Breast epithelium (tissue), 4 donors: ENCODE measurements at places on chromosomes 1 and 21. TPM values are rescaled to one million over a fixed set of nuclear protein-coding genes. Genes with fewer than 3 reads are reported as not detected.

GPR3 gene
- total RNA-seq = 0.16 TPM

LMX1A gene
- total RNA-seq = not detected

DNA sequence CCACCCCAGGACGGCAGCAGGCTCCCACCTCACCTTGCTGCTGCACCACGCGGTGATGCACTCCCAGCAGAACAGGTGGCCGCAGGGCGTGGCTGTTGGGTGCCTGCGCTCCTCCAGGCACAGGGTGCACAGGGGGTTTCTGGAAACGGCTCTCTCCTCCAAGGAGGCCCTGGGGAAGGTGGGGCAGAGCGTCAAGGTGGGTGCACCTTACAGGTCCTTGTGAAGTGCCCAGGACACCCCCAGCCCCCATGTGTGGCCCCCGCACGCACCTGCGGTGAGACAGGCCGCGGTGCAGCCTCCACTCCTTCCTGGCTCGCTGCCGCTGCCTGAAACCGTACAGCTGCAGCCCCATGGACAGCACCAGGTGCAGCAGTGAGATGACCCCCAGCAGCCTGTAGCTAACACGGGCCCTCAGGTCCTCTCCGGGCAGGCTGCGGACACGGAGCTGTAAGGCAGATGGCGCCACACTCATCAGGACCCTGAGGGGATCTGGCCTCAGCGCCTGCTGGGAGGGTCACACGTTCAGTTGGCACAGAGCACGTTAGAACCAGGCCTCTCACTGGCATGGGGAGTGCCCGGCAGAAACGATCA lies 5.8 kb downstream of the PEX10 start:
- peaks cover 2% of the 10 kb centered on the region for H3K4me1 ChIP-seq
- H3K27me3 ChIP-seq = no peaks in the 10 kb centered on the region
- no peak overlapping the region for H3K4me3 ChIP-seq
- no peak for DNase-seq
- peaks cover 15% of the 10 kb centered on the region for H3K36me3 ChIP-seq
- H3K27ac ChIP-seq = no peak overlapping the region

DNA sequence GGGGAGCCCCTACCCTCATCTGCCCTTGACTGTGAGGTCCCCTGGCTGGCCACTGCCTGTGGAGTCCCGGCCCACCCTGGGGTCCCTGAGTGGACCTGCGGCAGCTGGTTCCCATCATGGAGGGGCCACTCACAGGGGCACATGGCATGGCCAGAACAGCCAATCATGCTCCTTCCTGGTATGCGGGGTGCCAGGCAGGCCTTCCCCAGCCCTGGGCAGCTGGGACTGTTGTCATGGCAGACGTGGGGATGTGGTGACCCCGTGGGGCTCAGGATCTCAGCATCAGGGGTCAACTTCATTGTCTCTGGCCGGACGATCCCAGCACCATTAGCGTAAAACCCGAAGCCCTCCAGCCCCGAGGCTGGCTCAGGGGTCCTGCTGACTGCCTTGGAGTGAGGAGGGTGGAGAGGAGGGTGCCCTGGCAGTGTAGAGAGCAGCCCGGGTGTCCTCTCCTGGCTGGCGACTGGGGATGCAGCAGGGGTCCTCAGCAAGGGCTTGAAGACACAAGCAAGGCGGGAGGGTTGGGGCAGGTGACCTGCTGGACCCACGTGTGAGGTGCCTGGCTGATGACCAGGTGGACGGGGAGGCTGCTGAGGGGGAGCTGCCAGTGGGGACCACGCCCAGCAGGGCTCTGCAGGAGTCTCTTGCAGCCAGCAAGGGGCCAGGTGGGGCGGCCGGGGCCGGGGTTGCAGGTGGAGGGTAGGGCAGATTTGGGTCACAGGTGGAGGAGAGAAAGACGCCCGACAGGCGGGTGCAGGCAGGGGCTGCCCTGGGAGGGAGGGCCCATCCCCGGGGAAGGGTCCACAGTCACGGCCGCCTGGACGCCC lies 45.1 kb downstream of the TRIM11 start:
- no peaks in the 10 kb centered on the region for H3K36me3 ChIP-seq
- no peak for DNase-seq
- no peak overlapping the region for H3K27ac ChIP-seq
- H3K4me3 ChIP-seq = no peak overlapping the region
- H3K4me1 ChIP-seq = no peaks in the 10 kb centered on the region
- no peaks in the 10 kb centered on the region for H3K27me3 ChIP-seq

DNA sequence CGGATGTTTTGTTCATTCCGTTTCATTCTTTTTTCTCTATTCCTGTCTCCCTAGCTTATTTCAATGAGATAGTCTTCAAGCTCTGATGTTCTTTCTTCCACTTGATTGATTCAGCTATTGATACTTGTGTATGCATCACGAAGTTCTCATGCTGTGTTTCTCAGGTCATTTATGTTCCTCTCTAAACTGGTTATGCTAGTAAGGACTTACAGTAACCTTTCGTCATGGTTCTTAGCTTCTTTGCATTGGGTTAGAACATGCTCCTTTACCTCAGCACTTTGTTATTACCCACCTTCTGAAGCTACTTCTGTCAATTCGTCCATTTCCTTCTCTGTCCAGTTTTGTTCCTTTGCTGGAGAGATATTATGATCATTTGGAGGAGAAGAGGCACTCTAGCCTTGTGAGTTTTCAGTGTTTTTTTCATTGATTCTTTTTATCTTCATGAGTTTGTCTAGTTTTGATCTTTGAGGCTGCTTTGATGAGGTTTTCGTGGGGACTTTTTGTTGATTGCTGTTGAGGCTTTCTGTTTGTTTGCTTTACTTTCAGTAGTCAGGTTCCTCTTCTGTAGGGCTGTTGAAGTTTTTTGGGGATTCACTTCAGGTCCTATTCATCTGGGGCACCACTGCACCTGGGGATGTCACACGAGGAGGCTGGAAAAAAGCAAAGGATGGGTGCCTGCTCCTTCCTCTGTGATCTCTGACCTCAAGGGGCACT lies 496.9 kb upstream of the LRRC7 start:
- H3K4me1 ChIP-seq = no peaks in the 10 kb centered on the region
- no peak overlapping the region for H3K4me3 ChIP-seq
- H3K27ac ChIP-seq = no peak overlapping the region
- no peaks in the 10 kb centered on the region for H3K27me3 ChIP-seq
- no peak for DNase-seq
